ELR (cell line): ENCODE measurements at places on chromosomes 1 and 21.

GRCh38 chr1:174764191-174764590, 235.6 kb upstream of the CACYBP start:
- DNase-seq, result no peak

- no peak for DNase-seq
Measured at GRCh38 chr1:109341944-109342930, 35.4 kb upstream of the MYBPHL start.

- DNase-seq, result no peak
Measured at GRCh38 chr1:188857526-188858087, 1620.1 kb downstream of the BRINP3 start.

GRCh38 chr1:55040933-55041494, 1.7 kb downstream of the PCSK9 start:
- DNase-seq, result no peak

- DNase-seq, result no peak
Measured at GRCh38 chr1:58059789-58060188, 486.7 kb downstream of the OMA1 start.

DNA sequence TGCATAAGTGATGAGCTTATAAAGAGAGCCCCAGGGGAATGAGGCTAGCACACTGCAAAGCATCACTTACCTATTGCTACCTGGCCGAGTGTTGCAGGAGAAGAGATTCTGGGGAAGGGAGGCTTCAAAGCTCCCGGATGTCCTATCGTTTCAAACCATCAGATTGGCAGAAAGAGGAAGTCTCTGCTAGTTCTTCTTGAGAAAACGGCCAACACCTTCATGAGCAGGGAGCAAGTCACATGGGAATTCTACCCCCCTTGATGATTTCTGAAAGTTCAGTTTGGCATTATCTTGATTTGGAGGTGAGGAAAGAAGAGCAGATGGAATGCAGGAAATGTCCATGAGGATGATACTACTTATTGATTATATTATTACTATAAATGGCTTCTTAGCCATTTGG, 16.2 kb downstream of the SYF2 start:
- no peak for DNase-seq

- DNase-seq, result peak; percentile 49
Measured at GRCh38 chr1:189323091-189323490, 1154.6 kb downstream of the BRINP3 start.

DNA sequence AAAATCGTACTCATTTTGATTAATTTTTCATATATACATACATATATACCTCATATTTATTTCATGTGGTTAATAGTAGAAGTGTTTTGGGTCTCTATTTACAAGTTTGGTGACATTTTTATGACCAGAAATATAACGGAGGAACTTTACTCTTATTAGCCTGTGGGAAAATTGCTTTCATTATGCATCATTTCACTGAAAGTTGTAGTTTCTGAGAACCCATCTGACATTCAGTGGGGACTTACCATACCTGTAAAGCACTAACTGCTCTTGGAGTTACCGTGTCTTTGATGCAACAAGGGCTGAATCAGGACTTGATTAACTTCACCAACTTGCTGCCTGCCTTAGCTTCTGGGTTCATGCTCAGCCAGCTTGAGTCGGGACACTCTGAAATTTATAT, 49.9 kb upstream of the ITPKB start:
- DNase-seq, result no peak

GRCh38 chr1:64315402-64315801, 112.0 kb downstream of the UBE2U start:
- no peak for DNase-seq

DNA sequence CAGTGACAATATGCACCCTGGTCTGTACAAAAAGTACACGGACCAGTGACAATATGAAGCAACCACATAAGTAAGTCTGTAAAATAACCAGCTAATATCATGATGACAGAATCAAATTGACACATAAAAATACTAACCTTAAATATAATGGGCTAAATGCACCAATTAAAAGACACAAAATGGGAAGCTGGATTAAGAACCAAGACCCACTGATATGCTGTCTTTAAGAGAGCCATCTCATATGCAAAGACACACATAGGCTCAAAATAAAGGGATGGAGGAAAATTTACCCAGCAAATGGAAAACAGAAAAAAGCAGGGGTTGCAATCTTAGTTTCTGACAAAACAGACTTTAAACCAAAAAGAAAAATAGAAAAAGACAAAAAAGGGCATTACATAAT, 70.4 kb upstream of the VCAM1 start:
- DNase-seq, result no peak

DNA sequence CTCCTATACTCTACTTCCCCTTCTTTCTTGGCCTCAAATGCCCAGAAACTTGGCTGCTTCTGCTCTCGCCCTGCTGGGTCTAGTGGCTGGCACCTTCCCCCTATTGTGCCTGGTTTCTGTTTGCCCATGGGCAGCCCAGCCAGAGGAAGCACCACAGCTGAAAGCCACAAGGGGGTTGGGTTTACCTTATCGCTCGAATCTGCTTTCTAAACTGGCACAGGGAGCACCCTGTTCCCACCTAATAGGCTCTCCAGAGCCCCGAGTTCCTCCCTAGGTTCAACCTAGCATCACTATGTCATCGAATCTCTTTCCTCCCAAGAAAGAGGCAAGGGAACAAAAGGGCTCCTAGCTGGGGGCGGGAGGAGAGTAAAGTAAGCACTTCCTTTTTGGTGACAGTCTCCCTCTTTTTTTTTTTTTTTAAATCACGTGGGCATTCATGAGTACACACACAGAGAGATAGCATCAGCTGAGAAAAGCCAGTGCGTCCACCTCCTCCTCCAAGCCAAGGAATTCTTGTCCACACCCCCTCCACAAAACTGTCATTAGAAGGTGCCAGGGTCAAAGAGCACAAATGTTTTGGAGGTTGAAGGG, 72.8 kb downstream of the PLEKHA6 start:
- DNase-seq, result no peak

DNA sequence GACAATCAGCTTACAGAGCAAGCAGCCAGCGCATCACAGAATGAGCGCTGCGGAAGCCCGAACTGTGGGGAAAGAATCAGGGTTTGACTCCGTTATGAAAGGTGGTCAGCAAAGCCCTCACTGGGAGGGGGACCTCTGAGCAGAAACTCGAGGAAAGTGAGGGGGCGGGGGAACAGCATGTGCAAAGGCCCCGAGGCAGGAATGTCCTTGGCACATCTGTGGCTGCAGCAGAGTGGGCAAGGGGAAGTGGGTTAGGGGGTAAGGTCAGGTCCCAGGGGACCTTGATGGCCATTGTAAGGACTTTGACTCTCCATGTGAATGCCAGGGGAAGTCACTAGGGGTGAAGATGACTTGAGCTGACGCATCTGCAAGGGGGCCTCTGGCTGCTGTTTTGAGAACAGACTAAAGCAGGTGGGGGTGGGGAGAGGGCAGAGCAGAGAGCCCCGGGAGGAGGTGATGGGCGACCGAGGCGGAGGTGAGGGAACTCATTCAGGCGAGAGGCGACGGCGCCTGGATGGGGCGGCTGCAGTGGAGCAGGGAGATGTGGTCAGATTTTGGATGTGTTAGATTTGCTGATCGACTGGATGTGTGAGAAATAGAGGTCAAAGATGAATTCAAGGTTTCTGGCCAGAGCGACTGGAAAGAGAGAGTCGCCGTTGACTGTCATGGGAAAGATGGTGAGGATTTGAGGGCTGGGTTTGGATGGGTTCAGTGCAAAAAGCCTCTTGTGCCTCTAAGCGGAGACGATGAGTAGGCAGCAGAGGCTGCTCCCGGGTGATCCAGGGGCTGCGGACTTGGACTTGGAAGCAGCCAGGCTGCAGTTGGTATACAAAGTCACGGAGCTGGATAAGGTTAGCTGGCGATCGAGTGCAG, 108.0 kb upstream of the ZBTB40 start:
- DNase-seq, result no peak

GRCh38 chr1:153845158-153845557, 70.0 kb downstream of the SLC27A3 start:
- no peak for DNase-seq

- peak; percentile 40 for DNase-seq
Measured at GRCh38 chr1:10694274-10694632, 102.2 kb downstream of the CASZ1 start.

DNA sequence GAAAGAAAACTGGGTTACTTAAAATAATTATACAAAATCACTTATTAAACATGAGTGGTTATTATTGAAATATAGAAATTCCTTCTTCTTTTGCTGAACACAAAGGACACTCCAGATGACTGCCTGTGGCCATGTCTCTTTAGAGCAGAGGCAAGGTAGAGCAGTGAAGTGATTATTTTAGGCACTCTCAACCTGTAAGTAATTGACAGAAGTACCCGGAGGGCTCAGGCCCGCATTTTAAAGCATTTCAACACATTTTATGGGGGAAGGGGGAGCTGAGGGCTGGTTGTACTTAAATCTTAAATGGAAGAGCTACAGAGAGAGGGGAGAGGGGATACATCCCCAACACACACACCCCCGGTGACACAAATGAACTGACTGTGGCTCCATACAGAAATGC, 10.2 kb downstream of the OSCP1 start:
- DNase-seq, result no peak

DNA sequence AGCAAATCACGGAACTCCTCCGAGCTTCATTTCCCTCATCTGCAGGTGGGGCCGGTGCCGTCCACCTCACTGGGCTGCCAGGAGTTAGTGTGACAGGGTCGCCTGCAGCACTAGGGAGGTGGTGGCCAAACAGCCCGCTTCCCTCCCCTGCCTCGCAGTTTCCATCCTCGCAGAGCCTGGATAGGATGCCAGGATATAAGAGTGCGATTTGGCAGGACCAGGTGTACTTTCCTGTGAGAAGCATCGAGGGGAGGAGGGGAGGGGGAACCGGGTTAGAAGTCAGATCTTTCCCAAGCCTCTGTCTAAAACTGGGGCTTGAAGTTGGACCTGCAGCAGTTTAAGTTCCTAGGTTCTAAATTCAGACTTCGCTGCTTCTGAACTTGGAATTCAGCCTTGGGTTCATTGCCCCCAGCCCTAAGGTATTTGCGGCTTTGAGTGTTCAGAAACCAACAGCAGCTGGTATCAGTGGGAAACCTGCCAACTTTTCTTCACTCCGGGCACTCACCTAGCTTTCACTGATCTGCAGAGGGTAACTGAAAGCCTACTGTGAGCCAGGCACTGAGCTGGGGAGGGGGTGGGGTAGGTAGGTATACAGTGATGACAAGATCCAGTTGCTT, 1.7 kb upstream of the JUN start:
- peak; percentile 60 for DNase-seq

DNA sequence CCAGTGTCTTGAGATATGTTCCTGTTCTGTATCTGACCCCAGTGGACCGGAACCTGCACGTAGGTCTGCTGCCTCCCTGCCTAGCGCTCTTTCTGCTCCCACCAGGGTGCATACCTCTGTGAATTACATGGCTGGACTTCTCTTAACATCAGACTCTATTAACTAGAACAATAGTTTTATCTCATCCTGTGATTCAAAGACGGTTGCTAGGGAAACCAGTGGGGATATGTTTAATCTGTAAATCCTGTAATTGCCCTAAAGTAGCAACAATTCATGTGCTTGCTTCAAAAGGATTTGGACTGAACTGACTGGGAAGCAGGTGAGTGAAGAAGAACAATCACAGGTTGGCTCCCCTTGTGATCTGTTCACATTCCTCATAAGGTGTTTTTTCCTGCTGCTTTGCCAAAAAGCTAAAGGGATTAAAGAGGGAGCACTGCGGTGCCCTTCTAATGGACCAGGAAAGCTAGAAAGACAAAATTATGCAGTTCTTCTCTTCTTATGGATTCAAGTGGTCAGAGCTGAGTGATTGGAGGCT, 52.7 kb upstream of the DIRAS3 start:
- no peak for DNase-seq

- peak; percentile 71 for DNase-seq
Measured at GRCh38 chr1:36436821-36437220, 13.4 kb downstream of the OSCP1 start.

- DNase-seq, result no peak
Measured at GRCh38 chr1:40411294-40411693, 37.8 kb downstream of the SMAP2 start.

- DNase-seq, result no peak
Measured at GRCh38 chr1:78155121-78155520, 109.4 kb downstream of the GIPC2 start.

DNA sequence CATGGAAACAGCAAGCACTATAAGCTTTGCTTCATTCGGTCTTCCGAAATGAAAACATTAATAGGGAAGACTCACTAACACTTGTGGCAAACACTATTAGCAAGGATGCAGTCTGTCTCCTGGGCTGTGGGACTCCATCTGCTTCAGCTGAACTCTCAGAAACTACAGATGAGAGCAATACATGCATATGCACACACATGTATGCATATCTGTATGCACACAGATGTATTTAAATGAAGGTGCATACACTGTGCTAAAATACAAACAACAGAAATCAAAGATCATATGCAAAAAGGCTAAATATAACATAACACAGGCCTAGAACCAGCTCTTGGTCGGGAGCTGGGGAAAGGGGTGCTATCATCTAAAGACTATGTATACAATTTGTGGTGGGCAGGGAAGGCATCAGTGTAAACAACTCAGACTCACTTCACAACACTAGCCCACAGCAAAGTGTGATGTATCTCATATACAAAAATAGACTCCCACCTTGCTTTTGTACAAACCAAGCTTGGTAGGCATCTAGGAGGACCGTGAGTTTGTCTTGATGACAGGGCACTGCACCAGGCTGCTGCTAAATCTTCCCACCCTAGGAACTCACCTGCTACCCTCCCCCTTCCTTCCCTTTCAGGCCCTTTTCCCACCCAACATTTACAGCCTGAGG, 32.8 kb downstream of the CDC7 start:
- DNase-seq, result no peak

- DNase-seq, result no peak
Measured at GRCh38 chr1:5620997-5621396, 371.2 kb downstream of the NPHP4 start.

DNA sequence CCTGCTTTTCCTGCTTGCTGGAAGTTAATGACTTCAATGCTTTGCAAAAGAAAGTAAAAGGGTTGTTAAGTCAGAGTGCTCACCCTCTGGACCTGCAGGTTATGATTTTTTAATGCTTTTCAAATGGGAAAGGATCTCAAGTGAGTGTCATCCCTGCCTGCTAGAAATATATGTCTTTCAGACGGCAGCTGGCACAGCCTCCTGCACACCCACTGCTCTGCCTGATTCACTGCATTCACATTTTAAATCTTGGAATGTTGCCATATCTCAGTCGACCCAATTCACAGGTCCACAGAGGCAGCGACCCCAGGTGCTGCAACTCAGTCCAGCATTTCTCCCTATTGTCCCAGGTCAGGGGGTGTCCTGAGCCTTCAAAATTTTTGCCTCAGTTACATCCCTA, 10.7 kb downstream of the DUSP23 start:
- DNase-seq, result no peak

- DNase-seq, result no peak
Measured at GRCh38 chr1:242710847-242711246, 186.3 kb upstream of the PLD5 start.
